ENCODE measurements at places on chromosomes 2 and 18. TPM values are rescaled to one million over a fixed set of nuclear protein-coding genes. Genes with fewer than 3 reads are reported as not detected.
A peak's percentile ranks its signal among the peaks of the same experiment; 100 is the strongest.

The CENPA gene
- 42.4 TPM for total RNA-seq

DNA sequence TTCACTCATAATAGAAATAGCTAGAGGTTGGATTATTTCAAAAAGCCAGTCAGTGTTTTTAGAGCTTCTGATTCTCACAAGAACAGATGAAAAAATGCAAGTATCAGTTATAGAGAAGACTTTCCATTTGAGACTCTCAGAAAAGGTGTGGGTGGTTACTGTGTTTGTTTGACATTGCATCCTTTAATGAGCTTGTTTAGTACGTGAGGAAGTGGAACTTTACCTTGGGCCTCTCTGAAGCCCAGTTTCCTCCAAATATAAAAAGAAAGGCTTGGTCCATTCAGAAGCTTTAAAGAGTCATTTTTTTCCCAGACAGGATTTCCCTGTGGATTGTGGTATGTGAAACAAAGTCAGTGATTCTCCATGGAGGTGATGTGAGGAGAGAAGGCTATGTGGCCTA is 89.9 kb upstream of the RANBP2 start:
- no peaks in the 10 kb centered on the region for H3K27me3 ChIP-seq
- peaks cover 12% of the 10 kb centered on the region for H3K4me1 ChIP-seq
- no peak overlapping the region for H3K27ac ChIP-seq
- no peak overlapping the region for H3K4me3 ChIP-seq
- no peak for DNase-seq
- H3K36me3 ChIP-seq, result no peaks in the 10 kb centered on the region

DNA sequence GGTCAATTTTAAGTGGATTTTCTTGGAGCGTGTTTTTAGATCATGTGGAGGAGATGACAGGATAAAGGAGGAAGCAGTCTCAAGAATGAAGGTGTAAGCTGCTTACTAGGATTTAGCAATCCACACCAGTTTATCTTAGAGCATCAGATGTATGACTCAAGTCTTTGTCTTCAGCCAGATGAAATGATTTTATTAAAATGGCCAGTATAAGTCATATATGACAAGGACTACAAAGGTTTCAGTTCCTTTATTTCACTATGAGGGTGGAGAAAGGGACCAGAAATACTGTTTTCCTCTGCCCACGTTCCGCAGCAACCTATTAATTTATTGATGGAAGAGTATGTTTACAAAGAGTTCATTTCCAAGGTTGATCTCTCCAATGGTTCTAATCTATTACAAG is 970.5 kb upstream of the SLC39A10 start:
- DNase-seq, result peak; percentile 13
- no peak overlapping the region for H3K4me3 ChIP-seq
- no peaks in the 10 kb centered on the region for H3K4me1 ChIP-seq
- H3K27me3 ChIP-seq, result no peaks in the 10 kb centered on the region
- no peaks in the 10 kb centered on the region for H3K36me3 ChIP-seq

The SCYGR8 gene
- not detected for total RNA-seq

DNA sequence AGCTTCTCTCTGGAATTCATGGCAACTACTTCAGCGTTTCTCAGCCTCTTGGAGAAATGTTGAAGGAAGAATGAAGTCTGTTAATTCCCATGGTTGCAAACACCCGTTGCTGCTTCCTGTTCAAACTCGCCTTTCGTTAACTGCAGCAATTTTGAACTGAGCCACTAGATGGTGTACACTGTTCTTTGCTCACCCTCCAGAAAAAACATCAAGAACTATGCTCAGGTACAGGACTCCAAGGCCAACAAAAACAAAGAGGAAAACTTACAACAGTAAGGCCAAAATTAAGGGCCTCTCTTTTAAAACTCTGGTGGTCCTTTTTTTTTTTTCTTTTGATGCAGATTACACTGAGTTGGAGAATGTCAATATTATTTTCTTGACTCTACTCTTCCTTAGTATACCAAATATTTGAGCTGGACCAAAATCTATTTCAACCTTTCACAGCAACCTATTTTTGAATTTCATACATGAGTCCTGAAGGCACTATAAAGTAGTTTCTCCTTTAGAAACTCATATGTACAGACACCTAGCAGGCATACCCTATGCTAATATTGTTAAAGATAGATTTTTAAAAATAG is 58.2 kb downstream of the KLHL14 start:
- H3K4me1 ChIP-seq, result no peaks in the 10 kb centered on the region
- H3K36me3 ChIP-seq, result no peaks in the 10 kb centered on the region
- DNase-seq, result peak; percentile 56
- no peak overlapping the region for H3K4me3 ChIP-seq

Data from PC-3 (cell line).